ENCODE measurements at places on chromosomes 2 and 18. TPM values are rescaled to one million over a fixed set of nuclear protein-coding genes. Genes with fewer than 3 reads are reported as not detected.
A peak's percentile ranks its signal among the peaks of the same experiment; 100 is the strongest.

DNA sequence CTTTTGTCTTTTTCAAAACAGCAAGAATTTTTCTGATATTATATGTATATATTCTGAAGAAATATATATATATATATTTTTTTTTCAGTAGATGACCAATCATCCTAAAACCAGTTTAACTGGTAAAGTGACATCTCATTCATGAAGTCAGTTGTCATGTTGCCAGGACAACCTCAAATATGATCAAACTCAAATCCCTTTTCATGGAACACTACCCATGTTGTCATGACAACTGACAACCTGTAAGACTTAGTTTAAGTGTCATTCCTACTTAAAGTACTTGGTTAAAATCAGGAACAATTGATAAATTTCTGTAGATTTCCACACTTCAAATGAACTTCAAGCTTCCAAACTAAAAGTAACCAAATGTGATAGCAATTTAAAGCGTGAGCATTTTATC is 101.8 kb upstream of the ERBB4 start:
- no peaks in the 10 kb centered on the region for H3K4me1 ChIP-seq
- no peak for DNase-seq
- H3K4me3 ChIP-seq, result no peak overlapping the region
- H3K36me3 ChIP-seq, result no peaks in the 10 kb centered on the region
- no peaks in the 10 kb centered on the region for H3K27me3 ChIP-seq

Gene KRTCAP3
- total RNA-seq, result 57.3 TPM

DNA sequence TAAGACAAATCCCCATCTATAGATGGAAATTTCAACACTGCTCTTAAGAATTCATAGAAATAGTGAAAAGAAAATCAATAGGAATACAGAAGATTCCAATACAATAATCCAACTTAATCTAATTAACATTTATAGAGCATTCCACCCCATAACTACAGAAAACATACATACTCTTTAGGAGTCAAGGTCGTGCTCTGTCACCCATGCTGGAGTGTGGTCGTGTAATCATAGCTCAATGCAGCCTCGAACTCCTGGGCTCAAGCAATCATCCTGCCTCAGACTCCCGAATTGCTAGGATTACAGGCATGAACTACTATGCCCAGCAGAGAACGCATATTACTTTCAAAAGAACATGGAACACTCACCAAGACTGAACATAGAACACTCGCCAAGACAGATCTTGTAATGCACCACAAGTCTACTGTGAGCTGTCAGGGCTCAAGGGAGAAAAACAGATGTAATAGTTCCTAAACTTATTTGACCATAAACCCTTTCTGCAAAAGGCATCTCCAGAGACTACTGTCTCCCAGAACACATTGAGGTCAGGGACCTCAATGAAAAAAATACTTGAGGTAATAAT is 14.1 kb downstream of the MEMO1 start:
- H3K27ac ChIP-seq, result no peak overlapping the region
- no peak overlapping the region for H3K4me3 ChIP-seq
- no peaks in the 10 kb centered on the region for H3K4me1 ChIP-seq
- peaks cover 3% of the 10 kb centered on the region for H3K36me3 ChIP-seq
- no peak for DNase-seq

- H3K36me3 ChIP-seq, result no peaks in the 10 kb centered on the region
- no peaks in the 10 kb centered on the region for H3K27me3 ChIP-seq
- 0 out of 2 replicates have a peak, but pooled peaks cover 2% of the 10 kb centered on the region for H3K4me1 ChIP-seq
- no peak overlapping the region for H3K4me3 ChIP-seq
- H3K27ac ChIP-seq, result no peak overlapping the region
Observed at GRCh38 chr18:70554854-70555445, 266.1 kb downstream of the SOCS6 start.

DNA sequence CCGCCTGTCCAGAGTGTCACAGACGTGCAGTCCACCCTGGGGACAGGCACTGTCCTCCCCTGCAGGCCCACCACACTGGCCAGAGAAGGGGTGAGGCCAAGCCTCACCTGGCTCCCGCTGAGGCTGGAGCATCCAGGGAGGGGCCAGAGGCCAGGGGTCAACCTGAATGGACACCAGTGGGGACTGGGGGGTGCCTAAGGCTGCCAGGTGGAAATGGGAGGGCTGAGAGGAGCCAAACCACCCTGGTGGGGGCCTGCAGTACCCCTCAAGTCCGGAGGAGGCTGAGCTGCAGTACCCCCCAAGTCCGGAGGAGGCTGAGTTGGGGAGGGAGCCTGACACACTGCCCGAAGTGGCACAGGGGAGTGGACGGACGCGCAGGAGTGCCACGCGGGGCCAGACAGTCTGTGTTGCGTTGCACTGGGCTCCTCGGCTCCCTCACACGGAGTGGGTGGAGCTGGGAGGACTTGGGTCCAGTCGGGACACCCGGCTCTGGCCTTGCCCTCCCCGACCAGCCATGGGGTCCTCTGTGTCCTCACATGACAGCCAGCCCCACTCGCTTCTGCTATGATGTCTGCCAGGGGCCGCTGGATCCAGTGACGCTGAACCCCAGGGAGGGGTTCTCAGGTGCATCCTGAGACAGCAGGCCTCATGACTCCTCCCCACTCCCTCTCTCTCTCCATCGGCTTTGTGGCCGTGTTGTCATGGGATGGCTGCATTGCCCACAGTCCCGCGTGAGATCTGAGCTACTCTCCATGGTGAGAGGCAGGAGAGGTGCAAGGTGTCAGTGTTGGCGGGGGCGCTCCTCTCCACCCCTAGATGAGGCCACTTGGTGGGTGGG is 22.3 kb upstream of the GPC1 start:
- H3K27ac ChIP-seq, result no peak overlapping the region
- no peak overlapping the region for H3K4me3 ChIP-seq
- H3K36me3 ChIP-seq, result no peaks in the 10 kb centered on the region
- H3K27me3 ChIP-seq, result no peaks in the 10 kb centered on the region
- H3K4me1 ChIP-seq, result no peaks in the 10 kb centered on the region

Gene NPPC
- total RNA-seq, result 1.1 TPM

- H3K27ac ChIP-seq, result no peak overlapping the region
- H3K4me3 ChIP-seq, result no peak overlapping the region
- no peak for DNase-seq
- H3K36me3 ChIP-seq, result peaks cover 12% of the 10 kb centered on the region
- H3K27me3 ChIP-seq, result no peaks in the 10 kb centered on the region
Observed at GRCh38 chr18:4433717-4434116, 21.4 kb downstream of the DLGAP1 start.

DNA sequence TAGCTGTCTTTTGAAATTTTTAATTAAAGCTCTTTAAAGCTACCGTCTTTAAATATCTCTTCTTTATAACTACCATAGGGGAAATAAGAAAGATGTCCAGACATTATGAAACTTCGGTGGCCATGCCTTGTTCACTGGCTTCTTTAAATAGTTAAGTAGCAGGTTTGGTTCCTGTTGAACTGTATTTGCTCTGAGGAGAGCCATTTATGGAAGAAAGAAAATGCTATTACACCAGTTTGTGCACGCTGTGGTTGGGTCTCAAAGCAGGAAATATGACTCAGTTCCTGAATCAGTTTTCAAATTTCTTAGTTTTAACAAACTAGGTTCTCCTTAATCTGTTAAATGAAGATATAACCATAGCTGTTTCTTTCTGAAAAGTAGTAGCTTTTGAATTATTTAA is 12.2 kb downstream of the ARPC2 start:
- H3K27me3 ChIP-seq, result no peaks in the 10 kb centered on the region
- no peak for DNase-seq
- H3K4me3 ChIP-seq, result no peak overlapping the region

GRCh38 chr2:219728991-219729487 is 101.6 kb downstream of the SLC4A3 start:
- no peak for DNase-seq
- H3K27me3 ChIP-seq, result no peaks in the 10 kb centered on the region
- no peaks in the 10 kb centered on the region for H3K36me3 ChIP-seq
- H3K4me3 ChIP-seq, result no peak overlapping the region

DNA sequence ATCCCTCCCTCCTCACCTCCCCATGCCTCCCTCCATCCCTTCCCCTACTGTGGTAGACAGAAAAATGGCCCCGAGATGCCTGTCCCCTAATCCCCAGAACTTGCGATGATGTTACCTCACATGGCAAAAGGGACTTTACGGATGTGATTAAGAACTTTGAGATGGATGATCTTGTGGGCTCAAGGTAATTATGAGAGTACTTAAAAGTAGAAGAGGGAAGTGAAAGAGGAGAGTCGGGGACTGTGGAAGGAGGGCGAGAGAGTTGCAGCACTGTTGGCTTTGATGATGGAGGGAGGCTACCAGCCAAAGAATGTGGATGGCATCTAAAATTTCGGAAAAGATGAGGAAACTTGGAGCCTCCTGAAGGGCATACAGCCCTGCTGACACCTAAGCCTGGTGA is 66.5 kb downstream of the AGAP1 start:
- H3K4me1 ChIP-seq, result no peaks in the 10 kb centered on the region
- H3K27me3 ChIP-seq, result no peaks in the 10 kb centered on the region
- H3K4me3 ChIP-seq, result no peak overlapping the region
- H3K36me3 ChIP-seq, result no peaks in the 10 kb centered on the region
- H3K27ac ChIP-seq, result no peak overlapping the region

GRCh38 chr2:15560140-15560987 is 770 bp downstream of the NBAS start:
- no peaks in the 10 kb centered on the region for H3K27me3 ChIP-seq
- no peaks in the 10 kb centered on the region for H3K36me3 ChIP-seq
- H3K4me3 ChIP-seq, result peak overlapping the region; percentile 99
- DNase-seq, result no peak

Gene HOXD10
- total RNA-seq, result not detected

GRCh38 chr2:108542071-108542470 is 7.8 kb downstream of the LIMS1 start:
- no peaks in the 10 kb centered on the region for H3K27me3 ChIP-seq
- H3K27ac ChIP-seq, result no peak overlapping the region
- no peaks in the 10 kb centered on the region for H3K4me1 ChIP-seq
- H3K36me3 ChIP-seq, result peaks cover 12% of the 10 kb centered on the region
- DNase-seq, result no peak

Gene PTPRN
- total RNA-seq, result 6.3 TPM

Gene TTL
- total RNA-seq, result 57.8 TPM

DNA sequence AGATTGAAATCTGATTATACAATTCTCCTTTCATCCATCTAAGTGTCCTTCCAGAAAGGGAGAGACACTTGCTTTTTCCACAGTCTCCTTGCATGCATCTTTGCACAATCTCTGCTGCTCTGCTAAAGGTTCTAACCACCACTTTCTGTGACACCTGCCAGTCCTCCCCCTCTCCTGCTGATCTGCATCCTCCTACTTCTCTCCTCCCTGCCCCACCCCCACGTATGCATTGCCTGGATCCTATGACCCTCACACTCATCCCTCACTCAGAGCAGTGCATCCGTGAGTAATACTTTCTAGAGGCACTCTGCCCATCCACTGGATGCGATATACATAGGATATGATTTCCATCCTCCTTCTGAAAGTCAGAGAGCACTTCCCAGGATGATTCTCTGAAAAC is 27.7 kb upstream of the TRAPPC8 start:
- peaks cover 3% of the 10 kb centered on the region for H3K4me1 ChIP-seq
- no peaks in the 10 kb centered on the region for H3K27me3 ChIP-seq
- no peak overlapping the region for H3K27ac ChIP-seq

GRCh38 chr2:7693246-7694075 is 776.2 kb downstream of the RNF144A start:
- H3K27ac ChIP-seq, result no peak overlapping the region
- H3K27me3 ChIP-seq, result no peaks in the 10 kb centered on the region
- H3K4me1 ChIP-seq, result no peaks in the 10 kb centered on the region
- no peak for DNase-seq
- no peak overlapping the region for H3K4me3 ChIP-seq

GRCh38 chr2:180000434-180000833 is 6.7 kb downstream of the CWC22 start:
- no peak overlapping the region for H3K27ac ChIP-seq
- H3K4me1 ChIP-seq, result no peaks in the 10 kb centered on the region
- H3K4me3 ChIP-seq, result no peak overlapping the region
- peaks cover 15% of the 10 kb centered on the region for H3K36me3 ChIP-seq
- DNase-seq, result no peak

Gene ALPP
- 0.20 TPM for total RNA-seq

Gene GAREM2
- total RNA-seq, result 14.2 TPM

DNA sequence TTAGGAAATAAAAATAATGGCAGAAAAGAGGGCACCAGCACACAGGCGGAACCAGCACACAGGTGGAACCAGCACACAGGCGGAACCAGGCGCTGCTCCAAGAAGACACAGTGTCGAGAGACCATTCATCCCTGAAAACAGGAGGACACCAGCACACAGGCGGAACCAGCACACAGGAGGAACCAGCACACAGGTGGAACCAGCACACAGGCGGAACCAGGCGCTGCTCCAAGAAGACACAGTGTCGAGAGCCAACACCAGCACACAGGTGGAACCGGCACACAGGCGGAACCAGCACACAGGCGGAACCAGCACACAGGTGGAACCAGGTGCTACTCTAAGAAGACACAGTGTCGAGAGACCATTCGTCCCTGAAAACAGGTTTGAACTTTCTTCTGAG is 115.5 kb upstream of the TMEM18 start:
- H3K4me3 ChIP-seq, result no peak overlapping the region
- no peaks in the 10 kb centered on the region for H3K27me3 ChIP-seq
- no peak for DNase-seq
- peaks cover 19% of the 10 kb centered on the region for H3K36me3 ChIP-seq

GRCh38 chr18:31204166-31204565 is 41.5 kb upstream of the DSC1 start:
- H3K4me3 ChIP-seq, result no peak overlapping the region
- H3K27me3 ChIP-seq, result no peaks in the 10 kb centered on the region
- H3K27ac ChIP-seq, result no peak overlapping the region
- peaks cover under 1% of the 10 kb centered on the region for H3K4me1 ChIP-seq
- H3K36me3 ChIP-seq, result no peaks in the 10 kb centered on the region

- H3K4me3 ChIP-seq, result no peak overlapping the region
- H3K36me3 ChIP-seq, result no peaks in the 10 kb centered on the region
- no peaks in the 10 kb centered on the region for H3K27me3 ChIP-seq
- no peaks in the 10 kb centered on the region for H3K4me1 ChIP-seq
- no peak overlapping the region for H3K27ac ChIP-seq
Observed at GRCh38 chr18:56217406-56217805, 421.0 kb downstream of the TXNL1 start.

DNA sequence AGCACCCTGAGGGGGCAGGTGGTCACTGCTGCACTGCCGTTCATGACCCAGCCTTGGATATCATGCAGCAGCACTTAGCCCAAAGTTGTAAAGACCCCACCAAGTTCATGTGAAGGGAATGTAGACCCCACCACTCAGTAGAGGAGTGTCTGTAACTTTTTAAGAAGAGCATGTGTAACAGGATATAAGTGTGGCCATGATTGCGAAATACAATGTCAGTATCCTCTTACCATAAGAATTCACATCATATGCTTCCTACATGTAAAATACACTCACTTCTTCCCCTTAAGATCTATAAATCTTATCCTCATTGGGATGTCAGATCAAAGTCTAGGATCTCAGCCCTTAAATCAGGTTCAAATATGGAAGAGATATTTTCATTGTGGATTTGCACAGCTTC is 276.9 kb downstream of the PTPRM start:
- DNase-seq, result no peak
- peaks cover 18% of the 10 kb centered on the region for H3K36me3 ChIP-seq
- H3K4me3 ChIP-seq, result no peak overlapping the region
- H3K27me3 ChIP-seq, result no peaks in the 10 kb centered on the region
- no peaks in the 10 kb centered on the region for H3K4me1 ChIP-seq

Gene RAB6C
- not detected for total RNA-seq

GRCh38 chr2:118565786-118566540 is 281.5 kb downstream of the EN1 start:
- H3K27me3 ChIP-seq, result no peaks in the 10 kb centered on the region
- no peak overlapping the region for H3K4me3 ChIP-seq
- H3K27ac ChIP-seq, result no peak overlapping the region
- H3K36me3 ChIP-seq, result no peaks in the 10 kb centered on the region
- no peak for DNase-seq

Data from H9 (cell line).